ENCODE measurements at places on chromosomes 11 and 22.

DNA sequence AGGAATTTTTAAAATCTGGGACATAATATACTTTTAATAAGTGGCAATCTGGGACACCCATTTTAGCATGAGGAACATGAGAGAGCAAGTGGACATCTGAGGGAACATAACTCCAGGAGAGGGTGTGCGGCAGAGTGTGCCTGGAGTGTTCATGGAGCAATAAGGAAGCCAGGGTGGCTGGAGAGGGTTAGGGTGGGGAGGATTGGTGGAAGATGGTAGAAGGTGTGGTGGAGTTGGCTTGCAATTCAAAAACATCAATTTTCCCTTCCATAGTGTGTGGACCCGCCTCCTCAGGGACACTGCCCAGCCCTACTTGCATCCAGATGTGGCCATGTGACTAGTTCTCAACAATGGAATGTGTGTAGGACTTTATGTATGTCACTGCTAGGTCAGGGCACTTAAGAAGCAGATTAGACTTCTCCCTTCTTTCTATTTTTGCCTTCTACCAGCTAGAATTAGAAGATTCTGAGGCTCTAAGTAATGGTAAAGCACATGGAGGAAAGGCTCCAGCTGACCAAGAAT lies 4.4 kb upstream of the DENND5A start:
- no peak for DNase-seq

- DNase-seq: no peak
Measured at GRCh38 chr11:35981581-35981980, 37.7 kb downstream of the LDLRAD3 start.

GRCh38 chr11:124779568-124779967 lies 17.5 kb upstream of the ESAM start:
- DNase-seq: no peak

DNA sequence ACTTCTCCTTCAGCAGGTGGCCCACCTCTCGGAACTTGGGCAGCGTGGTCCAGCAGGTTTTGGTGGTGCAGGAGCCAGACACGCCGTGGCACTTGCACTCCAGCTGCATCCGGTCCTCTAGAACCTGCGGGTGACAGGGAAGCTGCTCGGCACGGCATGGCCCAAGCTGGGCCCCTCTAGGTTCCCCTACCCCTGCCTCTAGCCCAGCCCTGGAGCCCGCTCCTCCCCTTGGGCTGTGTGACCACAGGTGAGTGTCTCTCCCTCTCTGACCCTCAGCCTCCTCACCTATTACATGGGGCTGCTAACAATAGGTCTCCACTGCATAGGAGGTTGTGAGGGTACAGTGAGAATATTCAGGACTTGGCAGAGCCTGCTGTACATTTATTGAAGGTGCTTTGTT lies 53.8 kb downstream of the WNT7B start:
- DNase-seq: no peak

DNA sequence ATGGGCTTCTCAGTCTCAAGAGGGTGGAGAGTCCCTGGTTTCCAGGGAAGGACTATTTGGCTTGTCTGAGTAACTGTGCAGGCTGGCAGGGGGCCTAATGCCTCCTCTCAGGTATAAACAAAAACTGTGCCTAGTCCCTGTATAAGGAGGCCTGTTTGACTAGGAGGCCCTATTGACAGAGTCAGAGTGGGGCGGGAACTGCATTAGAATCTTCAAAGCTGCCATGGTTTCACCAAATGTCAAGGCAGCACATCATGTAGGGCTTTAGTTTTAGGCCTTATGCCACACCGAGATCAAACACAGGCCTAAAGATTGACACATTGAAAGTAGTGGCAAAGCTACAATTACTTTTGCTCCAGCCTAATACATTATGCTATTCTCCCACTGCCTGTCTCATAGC lies 611.5 kb upstream of the B3GAT1 start:
- no peak for DNase-seq

- no peak for DNase-seq
Measured at GRCh38 chr11:120882175-120882574, 141.7 kb upstream of the TBCEL start.

- no peak for DNase-seq
Measured at GRCh38 chr11:12822392-12823022, 148.3 kb downstream of the TEAD1 start.

DNA sequence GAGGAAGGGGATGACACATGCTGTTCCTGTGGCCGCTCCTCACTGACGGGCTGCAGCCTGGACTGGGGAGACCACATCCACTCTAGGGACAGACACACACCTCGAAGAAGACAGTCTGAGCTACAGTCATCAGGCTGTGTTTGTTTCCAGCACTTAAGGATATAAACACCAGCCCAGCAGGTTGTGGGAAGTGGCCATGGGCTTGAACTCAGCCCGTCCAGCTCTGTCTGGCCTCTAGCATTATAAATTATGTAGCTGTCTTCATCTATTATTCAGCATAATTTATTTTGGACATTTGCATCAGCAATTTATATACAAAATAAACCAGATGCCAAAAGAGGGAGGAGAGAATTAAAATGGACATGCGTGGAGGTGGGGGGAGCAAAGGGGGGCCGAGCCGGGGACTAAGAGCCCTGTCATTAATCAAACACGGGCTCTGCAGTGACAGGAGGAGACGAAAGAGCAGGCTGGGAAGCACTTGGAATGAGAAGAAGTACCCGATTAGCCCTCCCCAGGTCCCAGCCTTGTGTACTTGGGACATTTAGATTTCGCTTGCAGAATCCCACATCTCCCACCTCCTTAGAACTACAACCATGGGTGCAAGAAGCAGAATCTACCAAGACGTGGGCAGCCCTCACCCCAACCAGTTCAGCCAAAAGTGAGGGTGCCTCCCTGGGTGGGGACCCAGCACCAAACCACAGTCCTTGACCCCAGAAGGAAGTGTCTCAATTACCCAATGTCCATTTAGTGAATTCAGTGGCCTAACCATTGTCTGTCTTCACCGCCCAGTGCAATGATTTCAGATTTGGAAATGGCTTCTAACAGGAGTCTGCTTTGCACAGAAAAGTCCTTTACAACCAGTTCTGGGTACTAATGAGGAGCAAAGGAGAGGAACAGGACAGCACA lies 309.6 kb downstream of the OPCML start:
- DNase-seq: no peak

DNA sequence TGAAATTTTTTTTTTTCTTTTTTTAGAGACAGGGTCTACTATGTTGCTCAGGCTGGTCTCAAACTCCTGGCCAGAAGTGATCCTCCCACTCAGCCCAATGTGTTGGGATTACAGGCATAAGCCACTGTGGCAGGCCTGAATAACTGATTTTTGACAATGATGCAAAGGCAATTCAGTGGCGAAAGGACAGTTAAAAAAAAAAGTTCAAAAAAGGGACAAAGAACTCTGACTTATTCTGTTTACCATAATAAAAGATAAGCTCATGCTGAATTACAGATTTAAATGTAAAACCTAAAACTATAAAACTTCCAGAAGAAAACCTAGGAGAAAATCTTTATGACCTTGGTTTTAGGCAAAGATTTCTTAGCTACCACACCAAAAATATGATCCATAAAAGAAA lies 48.9 kb downstream of the ATG16L2 start:
- DNase-seq: no peak

- DNase-seq: no peak
Measured at GRCh38 chr11:1345737-1346513, 36.5 kb upstream of the TOLLIP start.

- DNase-seq: peak; percentile 32
Measured at GRCh38 chr11:63553759-63554158, 9.4 kb downstream of the PLAAT2 start.

DNA sequence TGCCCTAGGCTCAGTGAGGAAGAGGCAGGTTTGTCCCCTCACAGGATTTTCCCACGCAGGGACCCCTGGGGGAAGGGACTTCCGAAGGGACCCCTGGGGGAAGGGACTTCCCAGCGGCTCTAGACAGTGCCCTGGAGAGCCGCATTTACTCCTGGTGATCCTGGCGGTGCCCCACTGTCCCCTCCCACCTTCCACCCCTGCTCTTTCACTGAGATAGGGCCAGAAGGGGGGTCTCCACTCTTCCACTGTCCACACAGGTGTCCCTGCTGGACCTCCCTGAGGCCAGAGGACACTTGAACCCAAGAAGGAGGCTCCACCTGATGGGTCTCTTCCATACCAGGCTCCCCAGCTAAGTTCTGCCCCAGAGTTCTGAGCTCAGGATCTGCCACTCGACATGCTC lies 1333.9 kb downstream of the BRD1 start:
- DNase-seq: no peak

DNA sequence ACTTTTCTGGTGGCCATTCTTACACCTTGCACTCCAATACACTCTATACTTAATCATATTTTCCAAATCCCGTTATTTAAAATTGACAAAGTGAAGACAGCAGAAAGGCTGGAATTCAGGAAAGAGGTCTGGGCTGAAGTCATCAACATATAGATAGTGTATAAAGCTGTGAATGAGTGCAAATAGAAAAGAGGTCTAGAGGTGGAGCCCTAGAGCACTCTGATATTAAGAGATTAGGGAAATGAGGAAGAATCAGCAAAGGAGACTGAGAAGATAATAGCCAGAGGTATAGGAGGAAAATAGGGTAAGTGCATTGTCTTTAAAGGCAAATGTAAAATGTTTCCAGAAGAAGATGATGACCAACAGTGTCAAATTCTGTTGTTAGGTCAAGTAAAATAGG lies 7.9 kb downstream of the CTR9 start:
- no peak for DNase-seq

- no peak for DNase-seq
Measured at GRCh38 chr11:27348340-27348873, 14.6 kb downstream of the CCDC34 start.

- no peak for DNase-seq
Measured at GRCh38 chr22:43433451-43434274, 21.8 kb downstream of the MPPED1 start.

DNA sequence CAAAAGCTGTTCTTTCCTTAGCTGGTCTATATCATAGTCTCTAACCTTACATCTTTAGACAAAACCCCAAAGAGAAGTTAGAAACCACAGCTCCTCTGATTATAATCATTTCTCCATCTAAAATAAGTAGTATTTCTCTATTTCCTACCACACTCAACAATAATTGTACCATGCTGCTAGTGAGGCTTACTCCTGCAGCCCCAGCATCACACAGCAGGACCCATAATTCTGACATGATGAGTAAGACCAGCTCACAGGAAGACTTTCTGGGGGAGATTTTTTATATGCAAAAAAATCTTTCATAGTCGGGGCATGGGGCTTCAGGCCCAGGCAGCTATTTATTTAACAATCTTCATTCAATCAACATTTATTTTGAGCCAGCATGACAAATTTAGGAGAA lies 441.6 kb downstream of the DYNC2H1 start:
- no peak for DNase-seq

DNA sequence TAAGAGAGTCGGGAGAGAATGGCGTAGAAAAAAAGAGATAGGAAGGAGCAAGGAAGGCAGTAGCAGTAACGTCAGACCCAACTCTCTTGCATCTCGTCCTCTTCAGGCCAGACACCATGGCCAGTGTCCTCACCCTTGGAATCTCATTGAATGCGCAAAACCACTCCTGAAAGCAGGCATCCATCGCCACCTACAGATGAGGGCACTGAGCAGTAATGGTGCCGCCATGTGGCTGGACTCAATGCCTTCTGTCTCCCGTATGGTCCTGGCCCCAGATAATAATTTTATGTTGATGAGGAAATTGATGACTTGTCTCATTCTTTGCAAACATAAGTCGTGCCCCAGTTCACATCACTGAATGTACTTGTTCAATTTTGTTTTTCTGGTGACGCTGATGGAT lies 17.8 kb upstream of the ALX4 start:
- DNase-seq: no peak
